ENCODE measurements at places on chromosomes 11 and 22. TPM values are rescaled to one million over a fixed set of nuclear protein-coding genes. Genes with fewer than 3 reads are reported as not detected.

The CDON gene
- total RNA-seq: 1.8 TPM

The LIF gene
- 0.63 TPM for total RNA-seq

The CD151 gene
- total RNA-seq: 647 TPM

The SLC37A2 gene
- 0.67 TPM for total RNA-seq

The ART1 gene
- total RNA-seq: not detected

The NNMT gene
- total RNA-seq: 346 TPM

The CEND1 gene
- 0.13 TPM for total RNA-seq

The CHRNA10 gene
- 0.33 TPM for total RNA-seq

The SAA2 gene
- not detected for total RNA-seq

The CYP2D6 gene
- 0.14 TPM for total RNA-seq

The TECTA gene
- 0.25 TPM for total RNA-seq

The CEP126 gene
- 1.3 TPM for total RNA-seq

The OR51Q1 gene
- not detected for total RNA-seq

The KDM4E gene
- total RNA-seq: not detected

The MUC15 gene
- total RNA-seq: not detected

The HDHD5 gene
- 61.8 TPM for total RNA-seq

The C11orf91 gene
- total RNA-seq: not detected

The OR52E8 gene
- not detected for total RNA-seq

The RBMXL2 gene
- total RNA-seq: 0.04 TPM

The KCNJ1 gene
- total RNA-seq: not detected

The ACTN3 gene
- 0.07 TPM for total RNA-seq

The OSBPL5 gene
- 32.9 TPM for total RNA-seq

The NLRP6 gene
- total RNA-seq: not detected

The ABTB2 gene
- total RNA-seq: 0.07 TPM

The CCDC87 gene
- 0.21 TPM for total RNA-seq

The MUC5B gene
- total RNA-seq: not detected

The CNTF gene
- total RNA-seq: 1.6 TPM

The TNKS1BP1 gene
- 66.1 TPM for total RNA-seq

The VPREB3 gene
- total RNA-seq: not detected

The EEF1G gene
- total RNA-seq: 1,809 TPM

The ADSL gene
- 172 TPM for total RNA-seq

The KDM4D gene
- total RNA-seq: 0.73 TPM

The AHNAK gene
- 591 TPM for total RNA-seq
